Esophagus squamous epithelium (tissue), 5 donors: ENCODE measurements at places on chromosomes 2 and 18.
A peak's percentile ranks its signal among the peaks of the same experiment; 100 is the strongest.

DNA sequence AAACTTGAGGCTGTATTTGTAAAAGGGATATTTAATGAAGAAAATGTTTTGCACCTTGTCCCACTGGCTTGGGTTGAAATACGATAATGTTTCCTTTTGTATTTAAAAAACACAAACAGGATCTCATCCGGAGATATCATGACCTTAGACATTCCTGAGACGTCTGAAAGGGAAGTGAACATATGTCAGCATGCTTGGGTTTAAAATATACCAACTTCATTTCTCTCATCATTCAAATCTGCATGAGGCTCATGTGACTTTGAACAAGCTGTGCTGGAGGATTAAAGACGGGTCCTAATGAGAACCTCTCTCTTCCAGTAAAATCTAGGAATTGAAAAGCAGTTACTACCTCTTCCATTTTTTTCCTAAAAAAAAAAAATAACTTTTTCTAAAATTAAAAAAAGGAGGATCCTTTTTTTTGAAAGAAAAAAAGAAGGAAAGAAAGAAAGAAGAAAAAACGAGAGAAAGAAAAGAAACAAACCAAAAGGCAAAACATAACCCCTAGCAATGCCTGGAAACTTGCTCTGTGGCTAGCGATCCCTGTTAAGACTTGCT, 106.8 kb upstream of the ZFP36L2 start:
- H3K4me1 ChIP-seq, result peaks cover 37% of the 10 kb centered on the region
- no peak overlapping the region for H3K4me3 ChIP-seq
- H3K27me3 ChIP-seq, result no peaks in the 10 kb centered on the region
- H3K36me3 ChIP-seq, result no peaks in the 10 kb centered on the region
- peak overlapping the region; percentile 54 for H3K27ac ChIP-seq

DNA sequence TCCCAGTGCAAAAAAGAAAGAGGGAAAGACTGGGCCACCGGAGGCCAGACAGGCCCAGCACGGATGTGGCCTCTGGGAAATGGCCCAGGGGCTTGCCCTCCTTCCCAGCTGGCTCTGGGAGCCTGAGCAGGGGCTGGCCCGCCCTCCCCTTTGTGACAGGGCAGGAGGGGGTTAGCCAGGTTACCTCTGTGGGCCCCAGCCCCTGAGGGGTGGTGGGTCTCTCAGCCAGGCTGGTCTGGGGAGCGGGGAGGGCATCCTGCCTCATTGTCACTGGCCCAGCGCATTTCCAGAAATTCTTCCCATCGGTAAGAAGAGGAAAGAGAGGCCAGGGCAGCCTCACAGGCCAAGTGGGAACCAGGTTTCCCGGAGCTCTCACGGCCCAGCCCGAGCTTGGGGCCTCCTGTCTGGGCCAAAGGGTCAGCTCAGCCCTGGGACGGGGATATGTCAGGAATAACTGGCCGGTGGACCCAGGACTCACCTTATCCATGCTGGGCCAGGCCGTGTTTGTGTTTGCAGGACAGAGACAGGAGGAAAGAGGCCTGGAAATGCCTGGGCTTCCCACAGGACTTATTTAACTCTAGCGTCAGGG, 182.2 kb downstream of the ZFP36L2 start:
- no peak for DNase-seq
- peak overlapping the region; percentile 43 for H3K27ac ChIP-seq
- H3K4me3 ChIP-seq, result no peak overlapping the region
- H3K36me3 ChIP-seq, result no peaks in the 10 kb centered on the region
- H3K27me3 ChIP-seq, result no peaks in the 10 kb centered on the region
- H3K4me1 ChIP-seq, result peaks cover 5% of the 10 kb centered on the region

- H3K27me3 ChIP-seq, result no peaks in the 10 kb centered on the region
- no peak for DNase-seq
- H3K27ac ChIP-seq, result peak overlapping the region; percentile 92
- peak overlapping the region; percentile 82 for H3K4me3 ChIP-seq
Measured at GRCh38 chr2:119367472-119368099, 809 bp downstream of the DBI start.

- H3K36me3 ChIP-seq, result no peaks in the 10 kb centered on the region
- no peaks in the 10 kb centered on the region for H3K27me3 ChIP-seq
- H3K4me1 ChIP-seq, result peaks cover 62% of the 10 kb centered on the region
- H3K27ac ChIP-seq, result no peak overlapping the region
Measured at GRCh38 chr2:160650196-160651118, 156.8 kb upstream of the RBMS1 start.

GRCh38 chr2:156087875-156088274, 244.6 kb downstream of the NR4A2 start:
- no peaks in the 10 kb centered on the region for H3K36me3 ChIP-seq
- no peak for DNase-seq
- no peaks in the 10 kb centered on the region for H3K4me1 ChIP-seq
- no peak overlapping the region for H3K4me3 ChIP-seq

- H3K27ac ChIP-seq, result no peak overlapping the region
- DNase-seq, result no peak
Measured at GRCh38 chr18:54129448-54130067, 94.9 kb downstream of the MBD2 start.

DNA sequence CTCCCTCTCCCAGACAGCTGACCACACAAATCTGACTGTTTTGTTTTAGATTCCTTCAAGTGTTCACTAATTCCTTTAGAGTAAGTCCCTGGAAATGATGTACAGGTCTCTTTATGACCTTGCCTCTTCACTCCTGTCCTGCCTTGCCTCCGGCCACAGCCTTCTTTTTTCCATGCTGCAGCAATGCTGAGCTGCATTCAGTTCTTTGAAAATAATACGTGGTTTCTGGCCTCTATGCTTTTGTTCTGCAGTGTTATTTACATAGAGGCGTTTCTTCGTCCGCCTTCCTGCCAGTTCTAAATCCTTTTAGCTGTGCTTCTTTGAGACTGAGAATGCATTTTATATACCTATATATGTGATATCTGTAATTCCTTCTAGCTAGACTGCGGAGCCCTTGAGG, 87.2 kb downstream of the PPP1R1C start:
- DNase-seq, result no peak
- H3K27me3 ChIP-seq, result no peaks in the 10 kb centered on the region
- no peaks in the 10 kb centered on the region for H3K36me3 ChIP-seq
- no peak overlapping the region for H3K4me3 ChIP-seq
- H3K4me1 ChIP-seq, result peaks cover 24% of the 10 kb centered on the region

GRCh38 chr2:12107939-12108338, 361.5 kb downstream of the LPIN1 start:
- no peak overlapping the region for H3K4me3 ChIP-seq
- no peaks in the 10 kb centered on the region for H3K36me3 ChIP-seq
- no peaks in the 10 kb centered on the region for H3K27me3 ChIP-seq
- H3K4me1 ChIP-seq, result peaks cover 5% of the 10 kb centered on the region

- H3K27me3 ChIP-seq, result no peaks in the 10 kb centered on the region
- no peaks in the 10 kb centered on the region for H3K36me3 ChIP-seq
- peaks cover 31% of the 10 kb centered on the region for H3K4me1 ChIP-seq
- no peak overlapping the region for H3K4me3 ChIP-seq
- H3K27ac ChIP-seq, result peak overlapping the region; percentile 86
Measured at GRCh38 chr2:229408962-229409361, 137.9 kb upstream of the PID1 start.

- no peak for DNase-seq
- no peaks in the 10 kb centered on the region for H3K27me3 ChIP-seq
- H3K36me3 ChIP-seq, result no peaks in the 10 kb centered on the region
- no peak overlapping the region for H3K4me3 ChIP-seq
- no peaks in the 10 kb centered on the region for H3K4me1 ChIP-seq
Measured at GRCh38 chr2:1173528-1173927, 222.9 kb downstream of the SNTG2 start.

DNA sequence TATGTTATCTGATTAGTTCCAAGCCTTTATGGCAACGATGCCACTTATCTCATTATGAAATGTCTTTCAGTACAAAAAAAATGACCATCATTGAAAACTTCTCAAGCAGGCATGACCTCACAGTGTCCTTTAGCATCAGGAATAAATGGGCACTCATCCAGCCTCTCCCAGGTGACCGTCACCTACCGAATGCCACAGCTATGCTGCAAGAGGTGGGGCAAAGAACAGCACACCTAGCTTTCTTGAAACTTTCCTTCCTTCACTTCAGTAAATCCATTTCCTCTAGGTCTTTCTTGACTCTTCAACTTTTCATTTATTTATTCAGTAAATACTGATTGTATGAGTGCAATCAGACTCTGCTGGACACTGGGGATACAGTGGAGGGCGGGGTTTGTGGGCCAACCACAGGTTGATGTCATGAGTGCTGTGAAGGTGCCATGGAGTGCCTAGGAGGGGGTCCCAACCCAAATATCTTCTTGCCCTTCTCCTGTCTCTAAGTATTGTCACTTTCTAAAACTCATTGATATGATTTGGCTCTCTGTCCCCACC, 54.3 kb upstream of the HK2 start:
- no peak for DNase-seq
- no peak overlapping the region for H3K27ac ChIP-seq
- peaks cover 12% of the 10 kb centered on the region for H3K4me1 ChIP-seq
- no peaks in the 10 kb centered on the region for H3K27me3 ChIP-seq

- H3K27ac ChIP-seq, result no peak overlapping the region
- no peak overlapping the region for H3K4me3 ChIP-seq
- H3K4me1 ChIP-seq, result peaks cover 4% of the 10 kb centered on the region
- no peaks in the 10 kb centered on the region for H3K36me3 ChIP-seq
- no peak for DNase-seq
Measured at GRCh38 chr2:9558948-9559381, 3.3 kb upstream of the ADAM17 start.
